Kidney capillary endothelial cell (primary cell): ENCODE measurements at places on chromosomes 2 and 18.

DNA sequence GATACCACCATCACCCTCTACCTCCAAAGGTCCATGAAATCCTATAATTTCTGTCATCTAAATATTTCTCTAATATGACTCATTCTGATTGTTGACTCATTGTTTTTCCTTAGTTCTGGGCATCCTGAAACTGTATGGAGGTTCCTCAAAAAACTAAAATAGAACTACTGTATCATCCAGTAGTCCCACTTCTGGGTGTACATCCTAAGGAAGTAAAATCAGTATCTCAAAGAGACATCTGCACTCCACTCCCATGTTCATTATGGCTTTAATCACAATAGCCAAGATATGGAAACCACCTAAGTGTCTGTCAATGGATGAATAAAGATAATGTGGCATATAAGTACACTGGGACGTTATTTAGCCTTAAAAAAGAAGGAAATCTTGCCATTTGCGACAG is 125.8 kb upstream of the MYO3B start:
- peak; percentile 55 for DNase-seq

GRCh38 chr2:238060096-238060541 is 682 bp upstream of the SCLY start:
- no peak for DNase-seq

DNA sequence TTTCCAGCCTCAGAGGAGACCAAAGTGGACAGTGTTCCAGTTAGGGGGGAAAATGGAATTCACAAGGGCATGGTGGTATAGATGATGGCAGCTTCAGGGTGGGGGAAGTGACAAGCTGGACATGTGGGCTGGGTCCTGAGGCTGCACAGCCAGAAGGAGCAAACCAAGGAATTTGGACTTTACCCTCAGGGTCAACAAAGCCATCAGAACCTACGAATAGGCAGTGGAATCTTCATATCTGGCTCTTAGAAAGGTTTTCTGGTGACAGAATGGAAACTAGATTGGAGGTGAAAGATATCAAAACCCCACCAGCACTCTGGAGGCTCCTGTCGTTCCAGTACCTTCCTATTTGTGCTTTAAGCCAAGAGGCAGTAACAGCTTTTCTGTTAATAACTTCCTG is 127.1 kb downstream of the SETBP1 start:
- DNase-seq = no peak

GRCh38 chr2:159946326-159946999 is 116.0 kb downstream of the PLA2R1 start:
- peak; percentile 23 for DNase-seq

DNA sequence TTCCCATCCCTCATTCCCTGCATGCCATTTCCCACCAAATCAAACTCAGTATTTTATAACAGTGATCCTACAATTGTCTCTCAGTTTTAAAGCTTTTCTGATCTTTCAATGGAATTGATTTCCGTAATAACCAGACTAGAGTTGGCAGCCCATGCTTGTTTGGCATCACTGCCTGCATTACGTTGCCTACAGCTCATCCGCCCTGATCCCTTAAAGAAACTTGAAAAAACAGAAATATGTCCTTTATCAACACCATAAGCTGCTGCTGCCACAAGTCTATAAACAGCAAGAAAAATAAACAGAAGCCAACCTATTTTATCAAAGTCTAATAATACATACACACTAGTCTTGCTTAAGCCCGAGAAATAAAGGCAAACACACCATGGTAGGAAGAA is 331.0 kb downstream of the METTL4 start:
- DNase-seq = no peak

GRCh38 chr2:154032220-154032619 is 160.5 kb downstream of the GALNT13 start:
- no peak for DNase-seq

GRCh38 chr2:188975497-188976102 is 1.4 kb downstream of the COL3A1 start:
- no peak for DNase-seq

DNA sequence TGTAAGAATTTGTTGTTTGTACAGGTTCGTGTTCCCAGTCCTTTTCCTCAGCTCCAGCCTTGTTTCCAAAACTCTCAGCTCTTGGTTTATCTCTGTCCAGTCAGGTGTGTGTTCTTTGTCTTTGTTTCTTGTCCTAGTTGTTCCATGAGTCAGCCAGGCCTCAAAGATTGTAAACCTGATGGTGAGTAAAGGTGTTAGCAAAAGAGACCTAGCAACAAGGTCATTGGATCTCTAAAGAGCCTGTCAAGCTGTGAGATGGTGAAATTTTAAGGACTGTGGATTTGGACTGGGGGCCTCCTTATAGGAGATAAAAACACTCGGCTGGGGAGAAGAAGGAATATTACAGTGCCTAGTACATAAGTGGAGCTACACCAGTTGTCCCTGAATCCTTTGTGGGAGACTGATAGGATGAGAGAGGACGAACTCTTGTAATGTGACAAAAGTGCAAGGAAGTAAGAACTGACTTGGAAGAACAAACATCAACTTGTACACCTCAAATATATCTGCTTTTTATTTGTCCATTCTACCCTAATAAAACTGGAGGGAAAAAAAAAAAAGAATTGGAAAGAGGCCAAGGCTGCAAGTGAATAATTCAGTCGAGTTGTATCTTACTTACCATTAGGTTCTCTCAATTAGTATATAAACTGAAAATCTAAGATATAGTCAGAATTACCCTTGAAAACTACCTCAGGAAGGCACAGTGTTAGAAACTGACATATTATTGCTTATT is 37.2 kb downstream of the ITGA6 start:
- no peak for DNase-seq

- DNase-seq = peak; percentile 62
Measured at GRCh38 chr2:106192752-106193689, 1.1 kb downstream of the UXS1 start.

- DNase-seq = peak; percentile 11
Measured at GRCh38 chr2:105928563-105928962, 183.9 kb downstream of the NCK2 start.

DNA sequence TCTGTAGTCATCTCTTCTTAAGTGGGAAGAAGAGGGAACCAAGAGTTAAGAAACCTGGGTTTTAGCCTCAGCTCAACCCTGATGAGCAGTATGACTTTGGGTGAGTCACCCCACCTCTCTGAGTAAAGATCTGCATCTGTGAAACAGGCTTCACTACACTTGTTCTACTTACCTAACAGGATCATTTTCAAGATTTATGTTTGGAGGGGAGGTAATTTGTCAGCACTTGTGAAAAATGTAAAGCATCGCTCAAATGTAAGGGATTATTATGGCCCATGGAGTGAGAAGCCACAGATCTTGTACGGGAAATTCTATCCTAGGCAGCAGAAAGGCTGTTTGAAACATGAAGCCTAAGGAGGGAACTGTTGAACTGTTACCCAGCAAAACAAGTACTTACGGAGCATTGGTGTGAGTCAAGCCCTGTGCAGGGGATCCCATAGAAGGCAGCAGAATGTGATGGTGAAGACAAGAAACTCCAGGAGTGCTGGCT is 160.6 kb downstream of the PRKCE start:
- DNase-seq = peak; percentile 27

GRCh38 chr2:142100139-142100873 is 30.5 kb downstream of the LRP1B start:
- no peak for DNase-seq

GRCh38 chr2:172445851-172446250 is 18.5 kb downstream of the ITGA6 start:
- DNase-seq = no peak

DNA sequence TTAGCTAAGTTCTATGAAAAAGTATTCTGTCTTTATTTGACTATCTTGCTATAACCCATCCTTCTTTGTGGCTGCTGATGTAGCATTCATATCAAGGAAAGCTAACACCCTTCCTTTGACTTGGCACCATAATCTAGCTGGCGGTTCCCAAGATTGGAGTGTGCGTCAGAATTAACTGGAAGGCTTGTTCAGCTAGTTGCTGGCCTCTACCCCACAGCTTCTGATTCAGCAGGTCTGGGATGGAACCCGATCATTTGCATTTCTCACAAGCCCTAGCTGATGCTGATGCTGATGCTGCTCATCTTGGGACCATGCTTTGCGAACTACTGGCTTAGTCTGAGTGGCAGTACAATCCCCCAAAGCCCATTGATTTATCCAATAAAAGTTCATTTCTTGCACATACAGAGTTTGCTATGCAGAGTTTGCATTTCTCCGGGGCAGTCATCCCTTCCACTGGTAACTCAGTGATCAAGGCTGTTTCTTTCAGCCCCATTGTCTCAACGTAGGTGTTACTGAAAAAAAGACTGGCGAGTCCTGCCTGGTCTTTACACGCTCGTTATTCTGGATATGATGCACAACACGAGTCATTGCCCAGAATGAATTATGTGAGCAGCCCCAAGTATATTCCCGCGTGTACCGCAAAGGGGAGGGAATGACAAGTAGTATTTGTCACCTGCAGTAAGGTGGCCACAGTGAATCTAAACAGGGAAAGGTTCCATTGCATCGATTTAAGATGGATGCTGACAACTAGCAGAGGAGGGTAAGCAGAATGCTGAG is 96.5 kb downstream of the ZNF532 start:
- no peak for DNase-seq

DNA sequence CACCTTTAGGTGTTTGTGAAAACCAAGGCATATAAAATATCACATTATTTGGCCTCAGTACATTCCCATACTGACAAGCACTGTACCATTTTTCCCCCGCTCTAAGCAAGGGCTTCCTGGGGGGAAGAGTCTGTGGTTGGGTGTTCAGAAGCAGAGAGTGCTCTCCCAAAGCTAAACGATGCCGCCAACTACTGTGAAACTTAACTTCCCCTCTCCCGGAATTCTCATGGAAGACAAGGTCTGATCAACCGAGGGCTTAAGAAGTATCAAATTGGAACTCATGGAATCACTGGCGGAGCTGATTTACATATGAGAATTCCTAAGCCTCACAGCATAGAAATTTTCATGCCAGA is 433 bp upstream of the MFF start:
- DNase-seq = no peak

GRCh38 chr2:117833911-117834310 is 19.4 kb downstream of the DDX18 start:
- DNase-seq = no peak

DNA sequence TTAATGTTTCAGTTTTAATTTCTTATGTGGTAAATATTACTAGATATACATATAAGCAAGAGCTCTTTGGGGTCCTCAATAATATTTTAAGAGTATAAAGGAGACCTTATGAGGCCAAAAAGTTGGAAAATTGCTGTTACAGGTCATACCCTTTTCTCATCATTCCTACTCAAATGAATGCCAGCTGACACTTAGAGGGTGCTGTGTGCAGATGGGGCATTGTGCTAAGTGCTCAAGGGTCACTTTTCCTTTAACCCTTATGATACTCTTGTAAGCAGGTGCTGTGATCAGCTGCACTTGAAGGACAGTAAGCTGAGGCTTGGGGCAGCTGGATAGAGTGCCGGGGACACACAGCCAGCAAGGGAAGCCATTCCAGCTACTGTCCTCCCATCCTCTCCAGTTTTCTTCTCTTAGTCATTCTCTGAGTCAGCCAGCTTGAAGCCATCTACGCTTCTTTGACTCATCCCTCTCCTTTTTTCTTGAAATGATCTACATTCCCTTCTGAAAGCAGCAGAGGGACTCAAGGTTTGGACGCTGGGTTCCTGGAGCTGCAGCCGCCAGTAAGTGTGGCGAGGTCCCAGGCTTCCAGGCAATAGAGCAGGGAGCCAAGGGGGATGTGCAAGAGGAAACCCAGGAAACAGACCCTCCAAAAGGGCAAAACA is 42.0 kb upstream of the CREB1 start:
- DNase-seq = peak; percentile 38

DNA sequence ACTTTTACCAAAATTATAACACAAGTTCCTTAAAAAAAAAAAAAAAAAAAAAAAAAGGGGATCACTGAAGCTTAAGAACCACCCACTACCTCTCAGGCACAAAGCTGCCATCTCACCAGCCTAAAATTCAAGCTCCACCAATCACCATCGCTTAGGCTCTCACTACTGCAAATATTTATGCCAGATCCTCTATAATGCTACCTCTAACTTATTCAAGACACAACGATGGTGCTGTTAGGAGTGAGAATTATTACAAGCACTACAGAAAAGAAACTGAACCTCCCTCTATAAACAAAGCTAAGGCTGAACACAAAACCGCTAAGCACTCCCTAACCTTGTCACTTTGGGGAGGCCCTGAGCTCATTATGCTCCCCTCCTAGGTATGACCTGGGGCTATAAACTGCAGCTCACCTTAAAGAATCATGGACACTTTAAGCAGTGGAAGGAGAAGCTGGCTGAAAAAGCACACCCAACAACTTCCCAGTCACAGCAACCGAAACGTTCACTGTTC is 3.6 kb downstream of the FZD5 start:
- DNase-seq = no peak

DNA sequence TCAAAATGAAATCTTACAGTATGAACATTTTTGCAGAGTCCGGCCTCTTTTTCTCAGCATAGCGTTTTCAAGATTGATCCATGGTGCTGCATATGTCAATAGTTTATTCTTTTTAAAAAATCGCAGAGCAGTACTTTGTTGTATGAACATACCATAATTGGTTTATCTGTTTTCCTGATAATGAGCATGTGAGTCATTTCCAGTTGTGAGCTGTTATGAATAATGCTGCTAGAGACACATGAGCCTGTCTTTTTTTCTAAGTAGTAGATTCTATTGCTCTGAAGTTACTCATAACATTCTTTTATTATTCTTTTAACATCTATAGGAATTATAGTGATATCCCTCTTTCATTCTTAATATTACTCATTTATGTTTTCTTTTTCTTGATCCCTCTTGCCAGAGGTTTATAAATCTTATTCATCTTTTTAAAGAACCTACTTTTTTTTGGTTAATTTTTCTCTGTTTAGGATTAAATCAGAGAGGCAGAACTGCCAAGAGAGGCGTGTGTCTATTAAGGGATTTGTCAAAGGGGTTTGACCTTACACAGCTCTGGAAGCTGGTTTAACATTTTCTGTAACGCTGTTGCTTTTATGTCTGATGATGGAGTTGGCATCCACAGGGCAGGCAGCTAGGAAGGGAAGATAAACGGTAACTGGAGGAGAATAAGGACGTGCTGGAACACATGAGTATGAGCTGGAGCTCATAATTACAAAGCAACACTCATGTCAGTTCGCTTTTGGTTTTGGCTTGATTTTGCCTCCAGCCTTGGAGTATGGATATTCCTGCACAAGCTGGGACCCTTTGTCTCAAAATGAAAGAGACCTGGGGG is 47.4 kb downstream of the MGAT5 start:
- no peak for DNase-seq

DNA sequence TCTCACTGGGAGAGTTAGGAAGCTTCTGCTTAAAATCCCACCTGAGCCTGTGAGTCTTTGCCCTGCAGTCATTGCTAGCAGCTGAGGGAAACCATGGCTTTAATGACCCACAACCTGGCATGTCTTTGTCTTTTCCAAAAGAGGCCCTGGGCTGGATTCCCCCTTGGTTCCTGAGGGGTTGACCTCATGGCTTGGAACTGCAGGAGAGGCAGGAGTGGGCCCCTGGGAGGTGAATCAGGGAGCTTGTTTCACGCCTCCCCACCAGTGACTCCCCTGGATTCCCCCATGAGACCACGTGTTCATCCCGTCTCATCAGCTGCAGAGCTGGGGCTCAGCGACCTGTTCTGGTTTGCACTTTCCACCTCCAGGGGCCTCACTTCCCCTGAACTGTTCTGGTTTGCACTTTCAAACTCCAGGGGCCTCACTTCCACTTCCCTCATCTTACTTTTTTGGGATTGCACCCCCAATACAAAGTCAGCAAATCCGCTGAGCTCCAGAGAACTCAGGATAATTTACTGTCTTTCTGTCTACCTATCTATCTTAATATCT is 58.5 kb upstream of the TMEM18 start:
- DNase-seq = no peak

- DNase-seq = no peak
Measured at GRCh38 chr2:157523270-157524247, 79.7 kb upstream of the CYTIP start.
